Activated T-helper 1 cell treated with anti-CD3 and anti-CD28 coated beads, Interleukin-2, amount 50 U/mL, for 16 hours (primary cell): ENCODE measurements at places on chromosomes 1 and 21.
A peak's percentile ranks its signal among the peaks of the same experiment; 100 is the strongest.

- no peak for DNase-seq
These were observed 46.4 kb downstream of the TMCC2 start for GRCh38 chr1:205274041-205274691.

GRCh38 chr1:116950517-116951199, 40.9 kb downstream of the PTGFRN start:
- no peak for DNase-seq

GRCh38 chr1:214419650-214420049, 131.8 kb downstream of the PTPN14 start:
- no peak for DNase-seq

DNA sequence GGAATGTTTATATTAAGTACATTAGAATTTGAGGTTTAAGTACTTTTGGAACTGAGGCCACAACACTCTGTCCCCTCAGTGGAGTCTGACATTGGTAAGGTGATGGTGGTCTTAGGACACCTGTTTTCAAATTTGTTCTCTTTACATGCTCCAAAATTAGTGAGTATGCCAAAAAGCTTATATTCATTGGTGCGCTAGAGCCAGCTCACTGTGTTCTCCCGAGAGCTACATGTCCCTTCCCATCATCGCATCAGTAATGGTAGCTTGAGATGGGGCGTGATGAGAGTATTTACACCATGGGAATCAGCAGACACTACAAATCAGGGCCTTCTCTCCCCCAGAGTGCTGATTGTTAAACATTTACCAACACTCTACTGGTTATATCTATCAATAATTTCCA, 19.5 kb downstream of the ETS2 start:
- no peak for DNase-seq

DNA sequence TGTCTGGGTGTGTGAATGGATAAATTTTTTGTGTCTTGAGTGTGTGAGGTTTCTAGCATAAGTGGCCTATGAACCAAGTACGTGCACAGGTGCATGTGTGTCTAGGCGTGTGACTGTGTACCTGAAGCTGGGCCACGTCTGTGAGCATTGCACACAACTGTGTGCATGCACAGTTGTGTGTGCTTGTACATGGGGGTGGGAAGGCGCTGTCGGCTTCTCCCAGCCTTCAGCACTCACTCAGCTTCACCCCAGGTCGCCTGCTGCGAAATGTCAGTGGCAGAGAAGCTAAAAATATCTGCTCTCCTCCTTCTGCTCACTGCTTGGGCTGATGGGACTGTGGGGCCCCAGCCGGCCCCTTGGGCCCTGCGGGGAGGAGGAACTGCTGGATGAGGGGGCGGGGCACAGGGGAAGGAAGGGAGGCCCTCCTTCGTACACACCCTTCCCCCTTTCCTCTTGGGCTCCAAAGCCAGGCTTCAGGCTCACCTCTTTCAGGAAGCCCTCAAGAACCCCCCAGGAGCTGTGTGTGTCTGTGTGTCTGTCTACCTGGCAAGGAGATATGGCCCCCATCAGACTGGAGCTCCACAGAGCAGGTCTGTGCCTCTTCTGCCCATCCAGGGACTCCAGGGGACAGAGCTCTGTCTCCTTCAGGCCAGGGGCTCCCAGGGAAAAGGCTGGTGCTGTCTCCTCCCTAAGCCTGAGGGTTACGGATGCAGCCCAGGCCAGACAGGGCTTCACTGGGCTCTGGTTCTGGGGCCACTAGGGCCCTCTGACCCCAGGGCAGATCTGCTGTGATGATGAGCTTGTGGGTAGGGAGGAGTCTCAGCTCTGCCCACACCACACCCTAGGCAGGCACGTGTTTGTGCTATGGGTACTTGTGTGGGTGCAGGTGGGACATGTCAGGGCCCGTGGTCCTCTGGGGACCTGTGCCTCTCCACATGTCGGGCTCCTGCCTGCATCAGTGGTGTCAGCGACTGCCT, 35.6 kb upstream of the WASF2 start:
- no peak for DNase-seq

GRCh38 chr1:245863566-245864184, 643.4 kb downstream of the SMYD3 start:
- no peak for DNase-seq

GRCh38 chr1:157868654-157869053, 27.0 kb upstream of the CD5L start:
- no peak for DNase-seq

DNA sequence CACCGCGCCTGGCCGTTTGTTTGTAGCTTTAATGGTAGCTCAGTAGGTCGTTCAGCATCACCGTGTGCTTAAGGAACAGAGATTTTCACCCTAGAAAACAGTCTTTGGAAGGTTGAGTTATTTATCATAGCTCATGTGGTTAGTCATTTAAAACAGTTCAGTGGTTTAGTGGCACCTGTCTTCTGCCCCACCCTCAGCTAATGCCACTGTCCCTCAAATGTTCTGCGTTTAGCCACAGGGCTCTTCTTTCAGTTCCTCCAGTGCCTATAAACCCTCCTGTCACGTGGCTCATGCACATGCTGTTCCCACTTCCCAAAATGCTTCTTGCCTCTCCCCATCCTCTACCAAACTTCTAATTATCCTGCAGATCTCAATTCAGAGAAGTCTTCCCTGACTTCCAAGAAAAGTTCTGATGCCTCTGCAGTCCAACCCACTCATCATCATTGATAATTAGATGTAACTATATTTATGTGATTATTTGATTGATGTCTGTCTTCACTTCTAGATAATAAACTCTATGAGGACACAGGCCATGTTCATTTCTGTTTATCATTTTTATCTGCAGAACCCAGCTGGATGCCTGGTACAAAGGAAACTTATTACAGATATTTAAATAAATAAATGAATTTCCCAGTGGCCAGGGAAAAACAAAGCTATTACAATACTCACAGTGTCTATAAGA, 14.4 kb upstream of the DIPK1A start:
- DNase-seq, result no peak

DNA sequence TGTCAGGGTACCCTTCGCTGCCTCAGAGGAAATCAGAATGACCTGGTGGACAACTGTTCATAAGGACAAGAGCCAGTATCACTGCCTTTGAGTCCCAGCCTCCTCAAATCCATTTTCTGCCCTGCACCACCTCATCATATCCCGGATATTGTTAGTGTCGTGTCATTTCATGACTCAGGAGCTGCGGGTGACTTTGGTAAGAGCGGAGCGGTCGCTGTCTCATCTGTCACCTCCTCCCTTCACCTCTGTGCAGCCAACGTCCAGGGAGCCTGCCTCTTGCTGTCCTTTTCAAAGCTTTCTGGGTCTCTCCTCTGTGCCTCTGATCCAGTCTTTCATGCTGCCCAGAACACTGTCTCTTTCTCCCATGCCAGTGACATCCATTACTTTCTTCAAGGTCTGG, 7.0 kb upstream of the C1orf198 start:
- DNase-seq, result no peak

DNA sequence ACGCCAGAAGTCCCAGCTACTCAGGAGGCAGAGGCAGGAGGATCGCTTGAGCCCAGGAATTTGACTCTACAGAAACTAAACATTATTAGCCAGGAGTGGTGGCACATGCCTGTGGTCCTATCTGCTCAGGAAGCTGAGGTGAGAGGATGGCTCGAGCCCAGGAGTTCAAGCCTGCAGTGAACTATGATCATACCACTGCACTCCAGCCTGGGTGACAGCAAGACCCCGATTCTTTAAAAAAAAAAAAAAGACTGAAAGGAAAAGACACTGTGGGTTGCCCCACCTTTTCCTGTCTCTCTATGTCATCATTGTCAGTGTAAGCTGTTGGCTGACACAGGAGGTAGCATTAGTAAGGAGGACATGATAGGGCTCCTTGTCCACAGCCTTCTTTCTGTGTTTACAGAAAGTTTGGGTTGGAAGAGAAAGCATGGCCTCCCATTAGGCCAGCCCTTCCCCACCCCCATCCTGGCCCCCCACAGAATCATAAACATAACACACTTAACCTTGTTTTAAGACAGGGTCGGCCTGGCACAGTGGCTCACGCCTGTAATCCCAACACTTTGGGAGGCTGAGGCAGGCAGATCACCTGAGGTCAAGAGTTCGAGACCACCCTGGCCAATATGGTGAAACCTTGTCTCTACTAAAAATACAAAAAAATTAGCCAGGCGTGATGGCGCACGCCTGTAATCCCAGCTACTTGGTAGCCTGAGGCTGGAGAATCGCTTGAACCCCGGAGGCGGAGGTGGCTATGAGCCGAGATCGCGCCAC, 20.6 kb upstream of the RCAN3 start:
- DNase-seq, result no peak

DNA sequence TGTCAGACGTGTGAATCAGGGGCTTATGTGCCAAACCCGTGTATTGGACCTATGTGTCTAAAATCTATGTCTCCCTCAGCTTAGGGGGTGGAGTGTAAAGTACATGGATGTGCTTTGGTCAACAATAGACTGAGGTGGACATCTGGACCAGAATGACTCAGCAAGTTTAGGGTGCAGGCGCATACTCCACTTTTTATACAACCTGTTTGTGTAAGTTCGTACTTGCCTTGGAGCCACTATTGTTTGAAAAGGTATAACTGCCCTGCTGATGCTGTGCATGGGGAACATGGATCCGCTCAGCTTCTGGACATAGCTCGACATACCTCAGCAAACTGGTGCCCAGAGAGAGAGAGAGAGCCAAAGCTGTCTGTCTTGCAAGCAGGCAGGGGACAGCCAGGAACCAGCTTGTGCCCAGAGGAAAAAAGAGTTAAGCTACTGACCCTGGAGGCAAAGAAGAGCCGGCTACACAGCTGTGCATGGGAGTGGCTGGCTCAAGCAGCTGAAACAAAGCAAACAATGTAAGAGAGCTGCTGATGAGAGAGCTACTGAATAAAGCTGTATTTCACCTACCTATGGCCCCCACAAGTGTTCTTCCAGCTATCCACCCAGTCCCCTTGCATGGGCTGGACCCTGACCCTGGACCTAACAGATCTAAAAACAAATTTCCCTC, 41.2 kb downstream of the GJA5 start:
- DNase-seq, result no peak

GRCh38 chr1:198273748-198274295, 117.0 kb downstream of the NEK7 start:
- DNase-seq, result no peak

DNA sequence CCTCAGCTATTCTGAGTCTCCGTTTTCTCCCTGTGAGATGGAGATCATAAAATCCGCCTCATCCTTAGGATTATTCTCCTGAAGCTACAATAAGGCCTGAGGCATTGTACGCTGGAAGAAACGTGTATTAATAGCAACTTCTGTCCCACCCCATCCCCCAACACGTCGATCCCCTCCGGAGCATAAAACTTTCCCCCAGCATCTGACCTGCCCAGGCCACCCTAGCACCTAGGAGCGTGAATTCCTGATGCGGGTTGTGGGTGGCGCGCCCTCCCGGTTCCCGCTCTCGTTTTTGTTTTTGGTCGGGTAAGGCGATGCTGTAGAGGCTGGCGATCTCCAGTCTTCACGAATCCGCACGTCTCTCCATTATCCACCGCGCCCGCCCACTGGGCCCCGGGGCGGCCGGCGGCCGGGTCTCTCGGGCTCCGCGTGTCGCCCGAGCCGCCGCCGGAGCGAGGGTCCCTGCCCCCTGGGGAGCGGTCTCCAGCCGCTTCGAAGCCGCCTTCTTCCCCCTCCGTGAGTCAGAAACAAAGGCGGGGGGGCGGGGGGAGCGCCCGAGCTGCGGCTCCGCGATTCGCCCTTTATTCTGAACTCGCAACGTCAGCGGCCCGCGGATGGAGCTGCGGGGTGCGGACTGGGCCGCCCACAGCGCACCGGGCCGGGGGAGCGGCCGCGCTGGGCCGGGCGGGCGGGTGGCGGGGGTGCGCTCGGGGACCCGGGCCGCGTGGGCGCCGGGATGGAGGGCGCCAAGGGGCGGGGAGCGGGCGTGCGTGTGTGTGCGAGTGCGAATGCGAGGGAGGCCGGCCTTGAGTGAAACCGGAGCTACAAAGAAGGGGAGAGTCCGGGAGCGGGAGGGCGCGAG, at the start of gene PLEKHO1:
PLEKHO1 (plus strand) TSS at position 646 of the 862 bp plus-strand sequence. CDS start 342 bp downstream, outside the sequence.
- peak; percentile 79 for DNase-seq

DNA sequence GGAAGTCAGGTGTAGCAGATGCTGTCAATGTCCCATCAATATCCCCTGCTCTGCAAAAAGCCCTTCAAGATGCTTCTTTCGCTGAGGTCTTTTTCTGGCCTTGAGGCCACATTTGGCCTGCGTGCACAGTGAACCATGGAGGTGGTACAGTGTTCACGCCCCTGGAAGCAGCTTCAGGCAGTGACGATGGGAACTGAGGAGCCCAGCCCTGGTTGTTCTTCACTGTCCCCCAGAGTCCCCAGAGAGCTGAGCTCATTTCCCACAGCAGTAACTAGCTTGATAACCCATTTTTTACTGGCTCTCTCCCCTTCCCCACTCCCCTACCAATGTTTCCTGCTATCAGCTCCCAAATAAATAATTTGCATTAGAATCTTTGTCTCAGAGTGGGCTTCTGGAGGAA, 76.5 kb downstream of the OLIG1 start:
- no peak for DNase-seq

- no peak for DNase-seq
These were observed 600.8 kb upstream of the CXADR start for GRCh38 chr21:16912075-16912474.

DNA sequence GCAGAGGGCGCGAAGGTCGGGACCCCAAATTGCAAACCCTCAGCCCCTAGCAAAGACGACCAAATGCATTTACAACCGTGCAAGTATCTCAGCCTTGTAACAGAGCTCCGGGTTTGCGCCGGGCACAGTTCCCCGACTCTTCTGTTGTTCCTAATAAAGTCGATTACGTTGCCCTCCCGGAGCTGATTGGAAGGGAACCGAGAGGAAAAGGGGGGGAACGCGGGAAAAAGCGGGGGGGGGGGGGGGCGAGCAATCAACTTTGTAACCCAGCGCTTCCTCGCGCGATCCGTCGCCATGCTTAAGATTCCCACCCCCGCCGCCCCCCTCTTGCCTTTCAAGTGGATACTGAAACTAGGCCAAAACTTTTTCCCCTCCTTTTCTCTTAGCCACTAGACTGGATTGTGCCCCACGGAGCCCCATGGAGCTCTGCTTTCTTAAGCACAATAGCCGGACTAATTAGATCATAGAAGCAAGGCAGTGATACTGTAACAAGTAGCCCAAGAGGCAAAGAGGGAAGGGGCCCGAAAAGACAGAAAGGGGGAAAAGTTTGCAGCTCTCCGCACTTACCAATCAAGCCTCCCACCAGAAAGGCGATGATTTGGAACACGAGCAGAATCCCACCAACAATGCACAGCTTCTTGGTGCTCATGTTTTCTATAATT, 565 bp downstream of the WLS start:
- no peak for DNase-seq

- no peak for DNase-seq
These were observed 93.2 kb downstream of the CTH start for GRCh38 chr1:70504176-70504820.

DNA sequence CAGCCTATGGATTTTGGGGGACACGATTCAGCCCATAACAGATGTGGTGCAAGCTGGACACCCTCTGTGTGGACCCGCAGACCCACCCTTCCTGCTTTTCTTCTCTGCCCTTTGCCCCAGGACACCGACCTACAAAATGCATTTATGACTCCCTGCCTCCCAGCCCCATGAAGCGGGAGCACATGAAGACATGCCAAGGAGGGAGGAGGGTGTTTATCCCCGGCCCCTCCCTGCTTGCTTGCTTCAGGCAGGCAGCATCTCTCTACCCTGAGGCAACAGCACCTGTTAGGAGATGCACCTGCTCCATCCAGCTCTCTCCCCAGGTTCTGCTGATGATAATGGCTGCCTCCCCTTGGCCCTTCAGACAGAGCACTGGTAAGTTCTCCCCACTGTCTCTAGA, 187.5 kb downstream of the PSMG1 start:
- no peak for DNase-seq

- no peak for DNase-seq
These were observed 23.2 kb upstream of the DENND1B start for GRCh38 chr1:197798492-197798891.

- no peak for DNase-seq
These were observed 92.5 kb downstream of the CDC42BPA start for GRCh38 chr1:227225715-227226346.
